Mesothelial cell of epicardium (in vitro differentiated cells): ENCODE measurements at places on chromosomes 6 and 20. TPM values are rescaled to one million over a fixed set of nuclear protein-coding genes. Genes with fewer than 3 reads are reported as not detected.

DNA sequence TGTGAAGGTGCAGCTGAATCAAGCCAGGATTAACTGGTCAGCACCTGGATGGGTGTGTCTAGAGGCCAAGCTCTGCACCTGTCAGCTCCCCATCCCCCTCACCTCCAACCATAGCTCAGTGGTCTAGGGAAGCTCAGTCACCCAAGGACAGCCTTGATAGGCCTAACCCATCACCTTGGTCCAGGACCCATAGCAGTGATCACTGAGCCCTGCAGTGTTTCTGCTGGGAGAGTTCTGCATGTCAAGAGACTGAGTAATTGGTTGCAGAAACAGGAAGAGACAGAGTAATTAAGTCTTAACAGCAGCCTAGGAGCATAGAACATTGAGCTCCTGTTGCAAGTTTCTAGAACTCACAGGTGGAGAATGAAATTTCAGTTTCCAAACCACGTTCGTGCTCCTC, 18.7 kb upstream of the RALGAPB start:
- DNase-seq = no peak

DNA sequence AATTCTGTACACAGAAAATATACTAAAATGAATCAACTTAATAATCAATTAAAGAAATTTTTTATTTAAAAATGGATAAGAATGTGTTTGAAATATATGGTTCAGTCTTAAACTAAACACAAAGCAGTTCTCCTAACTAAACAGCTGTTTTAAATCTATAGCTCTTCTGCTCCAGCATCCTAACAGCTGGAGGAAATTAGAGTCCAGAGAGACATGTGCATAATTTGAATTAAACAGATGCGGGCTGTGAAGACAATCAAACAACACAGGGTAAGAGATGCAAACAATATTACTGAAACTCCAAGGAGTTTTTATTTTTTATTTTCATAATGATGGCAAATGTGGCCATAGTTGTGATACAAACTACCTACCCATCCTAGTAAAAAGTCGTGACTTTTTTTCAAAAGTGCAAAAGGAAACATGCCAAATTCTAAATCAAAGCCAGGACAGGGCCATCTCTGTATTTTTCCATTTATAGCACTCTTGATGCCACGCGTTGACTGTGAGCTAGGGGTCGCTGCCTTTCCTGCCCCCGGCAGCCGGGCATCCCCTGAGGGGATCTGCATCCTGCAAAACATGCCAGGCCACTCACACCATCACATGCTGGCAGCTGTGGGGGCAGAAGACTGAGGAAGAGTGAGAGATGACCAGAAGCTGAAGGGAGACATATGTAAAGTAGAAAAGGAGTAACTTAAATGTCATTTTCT, 310.6 kb downstream of the PRKN start:
- DNase-seq = no peak

Gene COL19A1
- 0.18 to 0.43 TPM (median 0.25 TPM) in 3 replicates for total RNA-seq

- no peak for DNase-seq
Observed at GRCh38 chr6:134453792-134454510, 136.0 kb upstream of the SGK1 start.

- DNase-seq = no peak
Observed at GRCh38 chr6:3339811-3340210, 81.1 kb downstream of the PSMG4 start.

DNA sequence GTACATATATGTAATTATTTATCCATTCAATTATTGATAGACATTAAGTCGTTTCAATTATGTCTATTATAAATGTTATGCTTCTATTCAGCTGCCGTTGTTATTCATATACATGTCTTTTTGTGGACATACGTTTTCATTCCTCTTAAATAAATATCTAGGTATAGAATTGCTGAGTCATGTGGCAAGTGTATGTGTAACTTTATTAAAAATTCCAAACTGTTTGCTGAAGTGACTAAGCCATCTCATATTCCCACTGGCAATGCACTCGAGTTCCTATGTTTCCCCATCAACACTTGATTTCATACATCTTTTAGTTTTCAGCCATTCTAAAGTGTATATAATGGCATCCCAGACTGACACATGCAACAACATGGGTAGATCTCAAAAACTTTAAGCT, 739.7 kb upstream of the POU3F2 start:
- no peak for DNase-seq

DNA sequence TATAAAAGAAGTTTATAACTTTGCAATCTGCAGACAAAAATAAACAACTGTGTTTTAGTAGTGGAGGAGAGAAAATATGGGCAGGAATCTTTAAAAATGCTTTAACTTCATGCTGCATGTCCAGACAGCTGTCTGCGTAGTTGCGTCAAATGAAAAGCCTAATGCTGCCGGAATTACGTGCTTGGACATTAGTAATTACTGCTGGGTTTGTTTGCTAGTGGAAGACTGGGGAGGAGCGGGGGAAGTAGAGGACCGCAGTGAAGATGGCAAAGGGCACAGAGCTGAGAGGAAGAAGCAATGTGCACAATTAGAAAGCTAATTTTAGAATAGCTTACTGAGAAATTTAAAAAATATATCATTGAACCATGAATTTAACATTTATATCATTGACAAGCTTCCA, 2.4 kb downstream of the SNAP25 start:
- no peak for DNase-seq

Gene LTA
- total RNA-seq = 0.16 to 0.18 TPM in 2 of 3 replicates, not detected in the other

Gene KCNG1
- 40.8 to 44.3 TPM (median 44.2 TPM) in 3 replicates for total RNA-seq

GRCh38 chr20:62020935-62021701, 44.6 kb downstream of the TAF4 start:
- DNase-seq = no peak

Gene CALHM5
- 1.4 to 1.7 TPM (median 1.6 TPM) in 3 replicates for total RNA-seq

DNA sequence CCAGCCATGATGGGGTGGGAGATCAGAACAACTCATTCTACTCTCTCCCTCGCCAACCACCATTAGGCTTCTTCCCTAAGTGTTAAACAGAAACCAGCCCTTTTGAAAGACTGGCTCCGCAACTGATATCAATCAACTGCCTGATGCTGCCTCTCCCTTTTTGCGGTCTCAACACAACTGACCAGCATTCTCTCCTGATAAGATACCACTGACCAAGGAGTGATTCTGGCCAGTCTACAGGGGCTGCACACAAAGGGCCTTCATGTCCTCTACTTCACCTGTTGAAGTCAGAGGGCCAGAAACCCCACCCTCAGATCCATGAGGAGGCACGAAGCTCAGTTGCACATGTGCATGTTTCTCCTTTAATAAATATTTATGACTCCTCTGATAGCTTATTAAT, 145.1 kb downstream of the CD24 start:
- no peak for DNase-seq

Gene DBNDD2
- 10.5 to 11.4 TPM (median 11.0 TPM) in 3 replicates for total RNA-seq

- no peak for DNase-seq
Observed at GRCh38 chr6:132354517-132355167, 46.6 kb downstream of the MOXD1 start.

- no peak for DNase-seq
Observed at GRCh38 chr6:85192596-85192995, 257.3 kb upstream of the NT5E start.

GRCh38 chr6:147991961-147992360, 350.7 kb upstream of the SASH1 start:
- no peak for DNase-seq

Gene SIRPA
- 6.1 to 6.8 TPM (median 6.4 TPM) in 3 replicates for total RNA-seq

Gene FGD2
- total RNA-seq = not detected in 3 replicates

GRCh38 chr20:39259010-39259803, 297.1 kb downstream of the DHX35 start:
- no peak for DNase-seq

DNA sequence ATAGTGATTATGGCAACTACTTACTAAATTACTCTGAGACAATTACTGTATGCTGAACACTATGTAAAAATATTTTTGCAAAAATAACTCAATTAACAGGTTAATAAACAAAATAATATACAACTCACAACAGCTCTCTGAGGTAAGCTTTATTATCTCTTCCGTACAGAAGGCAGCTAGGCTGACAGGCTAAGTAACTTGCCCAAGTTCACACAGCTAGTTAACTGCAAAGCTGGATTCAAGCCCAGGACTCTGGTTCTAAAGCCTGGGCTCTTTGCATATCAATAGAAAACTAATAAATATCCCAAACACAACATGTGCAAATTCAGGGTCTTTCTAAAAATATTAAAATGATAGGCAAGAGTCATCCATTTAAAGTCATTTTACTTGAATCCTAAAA, 169.5 kb upstream of the BEND3 start:
- no peak for DNase-seq

DNA sequence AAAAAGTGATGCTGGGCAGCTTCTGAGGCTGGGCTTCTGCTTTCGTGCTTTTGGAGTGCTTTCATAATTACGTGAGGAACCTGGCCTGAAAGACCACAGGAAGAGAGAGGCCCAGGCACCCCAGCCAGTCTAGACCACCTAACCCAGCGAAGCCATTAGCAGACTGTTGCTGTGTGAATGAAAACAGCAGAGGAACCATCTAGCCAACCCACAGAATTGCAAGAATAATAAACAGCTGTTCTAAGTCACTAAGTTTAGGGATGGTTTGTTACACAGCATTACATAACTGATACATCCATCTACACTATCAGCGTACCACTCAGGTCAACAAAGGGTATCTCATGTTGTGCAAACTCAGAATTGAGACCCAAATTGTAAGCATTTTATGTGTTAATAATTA, 34.5 kb downstream of the FGD2 start:
- no peak for DNase-seq

Gene ELOVL4
- 3.3 to 3.6 TPM (median 3.6 TPM) in 3 replicates for total RNA-seq

- no peak for DNase-seq
Observed at GRCh38 chr6:84525907-84526306, 238.5 kb downstream of the TBX18 start.

- no peak for DNase-seq
Observed at GRCh38 chr20:25295386-25296093, 47.7 kb downstream of the PYGB start.

DNA sequence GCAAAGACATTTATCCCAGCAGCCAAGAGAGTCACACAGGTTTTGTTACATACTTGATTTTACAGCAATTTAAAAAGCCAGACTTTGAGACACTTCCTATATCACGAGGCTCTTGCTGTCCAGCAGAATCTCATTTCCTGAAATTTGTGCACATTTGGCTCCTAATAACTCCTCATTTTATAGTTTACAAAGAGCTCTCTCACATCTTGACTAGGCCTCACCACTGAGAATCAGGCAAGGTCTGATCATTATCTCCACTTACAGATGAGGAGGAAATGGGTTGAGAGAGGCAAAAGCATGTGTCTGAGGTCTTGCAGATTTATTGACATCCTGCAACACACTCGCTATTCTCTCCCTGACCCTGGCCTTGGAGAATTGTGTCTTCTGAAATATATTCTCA, 426.8 kb downstream of the MAFB start:
- no peak for DNase-seq

GRCh38 chr6:133768656-133769295, 120.1 kb upstream of the TCF21 start:
- DNase-seq = peak; percentile 30

Gene NR2E1
- total RNA-seq = not detected in 3 replicates

Gene LAMA4
- 41.5 to 49.4 TPM (median 46.4 TPM) in 3 replicates for total RNA-seq

GRCh38 chr6:36683145-36683655, 4.7 kb downstream of the CDKN1A start:
- DNase-seq = no peak

DNA sequence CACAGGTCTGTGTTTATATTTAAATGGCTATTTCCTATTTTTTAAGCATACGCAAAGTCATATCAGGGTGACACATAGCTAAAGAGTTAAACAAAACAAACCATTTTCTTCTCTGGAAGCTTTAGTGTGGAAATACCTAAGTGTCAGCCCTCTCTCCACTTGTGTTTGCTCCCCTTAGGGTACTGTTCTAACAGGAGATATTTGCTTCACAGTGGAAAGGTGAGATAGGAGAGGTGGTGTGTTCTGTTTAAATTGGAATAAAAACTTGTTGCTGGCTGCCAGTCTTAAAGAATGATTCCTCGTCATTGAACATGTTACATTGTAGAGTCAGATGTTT, 18.9 kb downstream of the PHACTR2 start:
- DNase-seq = no peak

- DNase-seq = no peak
Observed at GRCh38 chr6:123873974-123874373, 70.3 kb downstream of the NKAIN2 start.

GRCh38 chr6:123838505-123839234, 35.0 kb downstream of the NKAIN2 start:
- no peak for DNase-seq

Gene STK38
- 46.3 to 47.8 TPM (median 47.7 TPM) in 3 replicates for total RNA-seq

Gene PRDM13
- not detected in 3 replicates for total RNA-seq

DNA sequence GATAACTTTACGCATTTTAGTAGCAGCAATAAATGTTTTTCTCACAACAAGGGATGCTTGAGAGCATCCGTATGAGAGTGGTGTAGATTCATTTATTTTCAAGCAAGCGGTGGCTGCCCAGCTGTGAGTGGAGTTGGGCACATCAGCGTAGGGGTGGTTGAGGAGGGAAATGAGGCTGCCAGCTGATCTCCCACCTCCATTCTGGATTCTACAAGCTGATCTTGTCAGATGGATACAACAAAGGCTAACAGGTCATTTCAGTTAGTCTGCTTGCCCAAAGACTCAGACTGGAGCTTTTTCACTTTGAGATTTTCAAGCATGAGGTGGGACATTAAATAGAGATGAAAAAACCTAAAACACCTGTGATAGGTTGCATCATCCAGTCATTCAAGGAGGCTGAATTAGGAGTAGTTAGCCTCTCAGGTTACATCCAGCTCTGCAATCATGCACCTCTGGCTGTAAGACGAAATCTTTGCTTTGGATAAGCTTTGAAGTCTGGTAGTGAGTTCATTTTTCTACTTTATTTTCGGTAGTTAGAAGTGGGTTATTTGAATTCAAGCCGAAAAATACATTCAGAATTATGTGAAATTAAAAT, 1.9 kb upstream of the BACH2 start:
- DNase-seq = no peak

DNA sequence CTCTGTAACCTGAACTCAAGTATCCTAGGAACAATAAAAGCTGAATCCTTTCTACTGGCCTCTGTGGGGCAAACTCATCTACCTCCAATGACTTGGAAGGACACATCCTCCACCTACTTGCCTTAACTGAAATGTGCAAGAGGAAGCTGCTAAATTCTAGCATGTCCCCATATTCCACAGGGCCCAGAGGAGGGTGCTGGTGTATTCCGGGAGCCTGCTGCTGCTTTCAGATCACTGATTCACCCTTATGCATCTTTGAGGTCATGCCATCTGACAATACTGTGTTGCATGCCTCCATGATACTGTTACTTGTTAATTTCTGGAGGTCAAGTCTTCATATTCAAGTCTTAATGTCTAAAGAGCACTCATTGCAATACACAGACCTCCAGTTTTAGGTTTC, 40.3 kb downstream of the LYRM4 start:
- no peak for DNase-seq

Gene EDN1
- 7.4 to 8.9 TPM (median 8.5 TPM) in 3 replicates for total RNA-seq

- DNase-seq = peak; percentile 36
Observed at GRCh38 chr20:54475334-54476168, at the start of gene DOK5. TSS of gene DOK5 (plus strand) at chr20:54475593. CDS start at chr20:54475947, 354 bp downstream.
